ENCODE measurements at places on chromosomes 5 and 9.

DNA sequence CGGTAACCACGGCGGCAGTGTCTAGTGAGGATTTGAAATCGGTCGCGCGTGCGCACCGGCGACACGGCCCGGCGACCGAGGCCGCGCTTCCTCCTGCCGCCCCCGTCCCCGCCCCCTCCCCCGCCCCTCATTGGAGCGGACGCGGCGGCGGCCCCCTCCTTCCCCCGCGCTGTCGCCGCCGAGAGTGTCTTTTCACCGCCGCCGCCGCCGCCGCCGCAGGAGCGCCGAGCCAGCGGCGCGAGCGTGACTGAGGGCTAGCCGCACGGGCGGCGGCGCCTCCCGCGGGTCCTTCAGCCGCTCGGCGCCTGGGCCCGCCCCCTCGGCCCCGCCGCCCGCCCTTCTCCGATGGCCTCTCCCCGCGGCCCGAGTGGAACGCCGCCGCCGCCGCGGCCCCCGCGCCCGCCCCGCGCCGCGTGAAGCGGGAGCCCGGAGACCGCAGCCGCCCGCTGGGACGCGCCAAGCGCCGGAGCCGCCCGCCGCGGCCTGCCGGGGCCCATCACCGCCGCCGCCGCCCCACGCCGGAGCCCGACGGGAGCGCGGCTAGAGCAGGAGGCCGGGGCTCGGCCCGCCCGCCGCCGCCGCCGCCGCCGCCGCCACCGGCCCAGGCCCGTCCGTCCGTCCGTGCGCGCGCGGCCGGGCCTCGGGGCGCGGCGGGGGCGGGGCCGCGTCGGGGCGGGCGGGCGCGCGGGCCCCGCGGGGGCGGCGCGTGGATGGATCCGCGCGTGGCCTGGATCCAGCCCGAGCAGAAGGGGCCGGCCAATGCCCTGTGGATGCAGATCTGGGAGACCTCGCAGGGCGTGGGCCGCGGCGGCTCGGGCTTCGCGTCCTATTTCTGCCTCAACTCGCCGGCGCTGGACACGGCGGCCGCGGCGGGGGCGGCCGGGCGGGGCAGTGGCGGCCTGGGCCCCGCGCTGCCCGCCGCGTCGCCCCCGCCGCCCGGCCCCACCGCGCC is at the start of gene TENT4A:
Gene TENT4A, plus strand, starts transcription at position 159 of the 952 bp plus-strand sequence. Its CDS starts 552 bp downstream, at position 711.
- no peak for DNase-seq

GRCh38 chr5:16690243-16690852 is 73.6 kb upstream of the RETREG1 start:
- DNase-seq, result no peak

GRCh38 chr5:60811105-60811504 is 33.0 kb downstream of the ELOVL7 start:
- DNase-seq, result no peak

DNA sequence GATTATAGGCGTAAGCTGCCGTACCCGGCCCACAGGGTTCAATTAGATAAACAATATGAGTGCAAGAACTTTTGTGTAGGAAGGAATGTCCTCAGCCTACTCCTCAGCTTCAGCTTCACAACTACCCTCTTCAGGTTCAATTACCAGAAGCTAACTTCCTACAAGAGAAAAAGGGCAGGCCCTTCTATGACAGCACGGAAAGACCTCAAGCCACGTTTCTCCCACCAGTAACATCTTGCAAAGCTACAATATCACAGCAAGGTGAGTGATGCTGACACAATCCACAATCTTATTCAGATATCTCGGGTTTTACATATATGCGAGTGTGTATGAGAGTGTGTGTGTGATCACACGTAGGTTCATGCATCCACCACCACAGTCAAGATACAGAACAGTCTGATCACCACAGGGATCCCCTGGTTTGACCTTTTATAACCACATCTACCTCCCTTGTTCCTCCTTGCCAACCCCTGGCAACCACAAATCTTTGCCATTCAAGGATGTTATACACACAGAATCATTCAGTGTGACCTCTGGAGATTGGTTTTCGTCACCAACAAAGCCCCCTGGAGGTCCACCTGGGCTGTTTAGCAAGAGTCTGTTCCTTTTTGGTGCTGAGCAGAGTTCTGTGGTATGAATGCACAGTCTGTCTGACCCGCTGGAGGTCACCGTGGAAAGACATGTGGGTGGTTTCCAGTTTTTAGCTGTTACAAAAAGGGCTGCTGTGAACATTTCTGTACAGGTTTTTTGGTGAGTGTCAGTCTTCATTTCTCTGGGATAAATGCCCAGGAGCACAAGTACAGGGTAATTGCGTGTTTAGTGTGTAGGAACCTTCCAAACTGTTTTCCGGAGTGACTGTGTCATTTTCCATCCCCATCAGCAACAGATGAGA is 38.2 kb downstream of the IPPK start:
- no peak for DNase-seq

DNA sequence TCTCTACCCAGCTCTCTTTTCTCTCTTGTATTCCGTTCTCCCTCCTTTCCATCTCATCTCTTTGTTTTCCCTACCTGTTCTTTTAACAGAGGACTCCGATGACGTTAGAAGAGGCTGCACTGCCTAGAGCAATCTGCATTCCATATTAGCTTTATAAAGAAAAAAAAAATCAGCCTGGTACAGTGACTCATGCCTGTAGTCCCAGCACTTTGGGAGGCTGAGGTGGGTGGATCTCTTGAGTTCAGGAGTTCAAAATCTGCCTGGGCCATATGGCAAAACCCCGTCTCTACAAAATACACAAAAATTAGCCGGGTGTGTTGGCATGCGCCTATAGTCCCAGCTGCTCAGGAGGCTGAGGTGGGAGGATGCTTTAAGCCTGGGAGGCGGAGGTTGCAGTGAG is 49.0 kb downstream of the DAPK1 start:
- no peak for DNase-seq

GRCh38 chr5:107314330-107314729 is 356.4 kb downstream of the EFNA5 start:
- no peak for DNase-seq

GRCh38 chr5:118832974-118833373 is 155.4 kb downstream of the DTWD2 start:
- no peak for DNase-seq

GRCh38 chr5:167614294-167615021 is 677.0 kb upstream of the WWC1 start:
- DNase-seq, result no peak

DNA sequence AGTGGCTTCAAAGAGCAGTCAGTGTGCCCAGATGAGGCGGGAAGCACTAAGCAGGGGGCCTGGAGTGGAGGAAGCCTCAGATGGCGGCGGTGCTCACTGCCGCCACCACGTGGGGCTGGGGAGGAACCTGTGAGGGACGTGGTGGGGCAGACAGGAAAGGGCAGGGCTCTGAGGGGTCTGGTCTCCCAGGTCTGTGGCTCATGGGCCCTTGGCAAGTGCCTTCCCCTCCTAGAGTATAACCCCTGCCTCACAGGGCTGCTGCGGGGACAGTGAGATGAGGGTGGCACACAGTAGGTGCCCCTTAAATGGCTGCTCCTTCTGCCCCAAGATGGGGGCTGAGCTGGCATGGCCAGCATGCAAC is 26.6 kb downstream of the NR5A1 start:
- no peak for DNase-seq

- DNase-seq, result no peak
Measured at GRCh38 chr5:143402017-143402552, 1.4 kb downstream of the NR3C1 start.

GRCh38 chr9:135247227-135247930 is 159.9 kb downstream of the OLFM1 start:
- DNase-seq, result no peak

DNA sequence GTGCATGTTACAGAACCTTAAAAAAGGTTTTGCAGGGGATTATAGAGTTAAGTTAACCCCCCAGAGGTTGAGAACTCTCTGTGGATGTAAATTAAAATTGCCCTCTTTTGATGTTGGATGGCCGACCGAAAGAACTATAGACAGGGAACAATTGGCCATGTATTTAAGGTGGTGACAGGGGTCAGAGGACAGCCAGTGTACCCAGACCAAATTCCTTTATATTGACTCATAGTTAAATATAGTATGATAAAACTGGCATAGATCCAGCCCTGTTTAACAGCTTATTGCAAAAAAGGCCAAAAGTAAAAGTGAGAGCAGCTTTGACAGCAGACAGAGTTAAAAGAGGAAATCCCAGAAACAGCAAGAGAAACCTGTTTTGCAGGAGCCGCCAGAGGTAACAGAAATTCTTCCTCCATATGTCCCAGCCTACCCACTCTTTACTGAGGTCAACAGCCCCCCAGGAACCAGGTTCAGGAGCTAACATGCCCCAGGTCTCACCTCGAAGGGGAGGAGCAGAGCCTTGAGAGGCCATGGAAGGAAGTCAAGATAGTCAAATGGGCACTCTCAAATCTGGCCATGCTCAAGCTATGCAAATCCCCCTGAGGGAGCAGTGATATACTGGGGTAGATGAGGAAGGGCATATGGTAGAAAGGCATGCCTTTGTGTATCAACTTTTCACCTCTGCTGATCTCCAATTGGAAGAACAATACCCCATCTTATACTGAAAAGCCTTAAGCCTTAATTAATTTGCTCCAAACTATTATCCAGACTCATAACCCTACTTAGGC is 156.4 kb upstream of the COX7C start:
- DNase-seq, result no peak

DNA sequence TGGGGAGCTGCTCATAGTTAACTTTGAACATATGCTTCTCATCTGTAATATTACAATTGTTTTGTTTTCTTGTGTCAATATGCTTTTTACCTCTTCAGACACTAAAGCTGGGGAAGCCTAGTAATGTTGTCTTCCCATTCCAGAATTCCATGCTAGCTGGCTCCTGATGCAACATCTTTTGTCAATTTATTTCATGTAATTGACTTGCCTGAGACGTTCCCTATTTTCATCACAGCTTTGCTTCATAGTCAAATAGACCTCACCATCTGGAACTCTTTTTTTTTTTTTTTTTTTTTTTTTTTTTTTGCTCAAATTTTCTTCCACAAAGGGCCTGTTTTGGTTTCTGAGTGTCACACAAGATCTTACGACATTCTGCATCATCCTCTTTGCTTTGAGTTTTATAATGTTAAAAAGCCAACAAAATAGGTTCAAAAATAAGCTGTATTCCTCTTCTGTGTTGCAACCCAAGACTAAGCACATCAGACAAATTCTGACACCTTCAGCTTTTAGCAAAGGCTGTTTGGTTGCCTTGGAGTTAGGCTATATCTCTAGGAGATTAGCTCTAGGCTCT is 235.2 kb downstream of the NR3C1 start:
- DNase-seq, result no peak

- DNase-seq, result no peak
Measured at GRCh38 chr9:135043345-135043744, 44.1 kb upstream of the OLFM1 start.

GRCh38 chr9:96686638-96687335 is 31.7 kb upstream of the PRXL2C start:
- DNase-seq, result peak; percentile 65

GRCh38 chr9:130639124-130639765 is 25.1 kb upstream of the PRDM12 start:
- no peak for DNase-seq

DNA sequence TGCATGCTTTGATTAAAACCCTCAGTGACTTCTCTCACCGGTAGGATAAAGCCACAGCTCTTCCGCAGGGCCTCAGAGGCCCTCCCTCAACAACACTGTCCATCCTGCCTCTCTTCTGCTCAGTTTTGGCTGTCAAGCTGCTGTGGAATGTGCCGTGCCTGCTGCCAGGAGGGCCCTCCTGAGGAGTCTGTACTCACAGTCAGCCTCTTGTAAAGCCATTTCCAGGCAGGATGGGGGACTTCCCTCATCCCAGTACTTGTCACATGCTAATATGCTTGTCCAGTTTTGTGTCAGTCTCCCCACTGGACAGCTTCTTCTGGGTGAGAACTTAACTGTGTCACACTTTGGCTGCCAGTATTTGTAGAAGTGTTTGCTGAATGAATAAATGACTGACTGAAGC is 13.9 kb upstream of the DDX41 start:
- no peak for DNase-seq

- DNase-seq, result peak; percentile 29
Measured at GRCh38 chr5:134524272-134524825, 1.1 kb upstream of the JADE2 start.

DNA sequence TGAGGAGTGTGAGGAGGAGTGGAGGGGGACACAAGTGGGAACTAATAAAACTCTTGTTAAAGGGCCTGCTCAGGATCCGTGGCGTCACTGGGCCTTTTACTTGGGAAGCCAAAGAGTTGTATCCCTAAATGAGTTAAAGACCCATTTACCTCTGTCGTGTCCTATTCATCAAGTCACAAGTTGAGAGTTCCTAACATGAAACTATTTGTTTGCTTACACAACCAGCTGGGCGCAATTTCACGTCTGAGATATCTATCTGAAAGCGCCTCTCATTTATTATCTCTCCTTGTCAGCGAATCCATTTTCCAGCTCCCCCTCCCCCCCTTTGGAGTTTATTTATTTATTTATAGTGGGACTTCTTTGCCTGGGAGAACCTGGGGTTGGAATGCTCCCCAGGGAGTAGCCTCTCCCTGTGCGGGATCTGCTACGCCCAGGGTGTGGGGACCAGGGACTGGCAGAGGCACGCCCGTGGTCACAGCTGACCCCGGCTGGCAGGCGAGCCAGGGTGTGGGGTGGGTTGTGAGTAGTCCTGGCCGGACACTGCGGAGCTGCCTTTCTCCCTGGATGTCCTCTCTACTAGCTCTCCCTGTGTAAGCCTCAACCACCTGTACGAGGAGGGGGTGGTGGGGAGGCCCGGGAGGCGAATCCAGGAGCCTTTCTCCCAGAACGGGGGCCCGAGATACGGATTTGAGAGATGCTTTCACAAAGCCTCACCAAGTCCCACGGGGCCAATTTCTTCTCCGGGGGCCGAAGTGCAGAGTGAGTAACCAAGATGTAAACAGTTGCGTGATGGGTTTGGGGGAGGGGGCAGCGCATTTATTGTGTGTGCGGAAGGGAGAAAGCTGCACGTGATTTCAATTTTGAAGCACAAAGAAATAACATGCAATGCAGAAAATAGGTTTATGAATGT is 15.3 kb downstream of the NR2F1 start:
- no peak for DNase-seq

DNA sequence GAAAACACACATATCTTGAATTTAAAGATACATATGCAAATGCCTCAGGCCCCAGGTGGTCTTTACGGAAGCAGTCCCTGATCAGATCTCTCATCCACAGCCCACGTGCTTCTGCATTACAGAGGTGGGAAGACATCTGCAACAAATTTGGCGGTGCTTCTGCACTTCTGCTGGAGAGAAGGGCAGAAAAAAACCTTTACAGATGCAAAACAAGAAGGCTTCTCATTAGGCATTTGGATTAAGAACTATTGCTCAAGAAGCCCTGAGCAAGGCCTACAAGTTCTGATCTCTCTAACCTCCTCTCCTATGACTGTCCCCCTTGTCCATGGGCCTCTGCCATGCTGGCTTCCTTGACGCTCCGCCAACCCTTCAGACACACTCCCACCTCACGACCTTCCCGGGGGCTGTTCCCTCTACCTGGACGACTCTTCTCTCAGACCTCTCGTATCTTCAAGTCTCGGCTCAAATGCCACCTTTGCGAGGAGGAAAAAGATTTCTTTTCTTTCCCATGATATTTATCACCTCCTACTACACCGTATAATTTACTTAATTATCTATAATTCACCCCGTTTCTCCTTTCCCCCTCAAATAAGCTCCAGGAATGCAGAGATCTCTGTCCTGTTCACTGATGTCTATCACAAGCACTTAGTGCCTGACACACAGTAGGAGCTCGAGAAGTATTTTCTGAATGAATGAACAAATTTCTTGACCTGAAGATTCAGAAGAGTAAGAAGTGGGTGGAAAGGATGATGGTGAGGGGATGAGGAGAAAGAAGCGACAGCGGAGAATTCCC is 1.1 kb downstream of the MTMR12 start:
- no peak for DNase-seq

GRCh38 chr5:68261569-68262065 is 46.1 kb downstream of the PIK3R1 start:
- DNase-seq, result no peak

GRCh38 chr9:27599870-27600238 is 26.6 kb upstream of the C9orf72 start:
- no peak for DNase-seq

All from stimulated activated CD4-positive, alpha-beta T cell treated with anti-CD3 and anti-CD28 coated beads, Interleukin-12 subunit alpha, Interleukin-12 subunit beta, amount 100 ng/mL, for 48 hours (primary cell).